ENCODE measurements at places on chromosomes 7 and 10. TPM values are rescaled to one million over a fixed set of nuclear protein-coding genes. Genes with fewer than 3 reads are reported as not detected.

The CC2D2B gene
- total RNA-seq: 0.14 TPM

The SFTPA1 gene
- total RNA-seq: not detected

The LRRTM3 gene
- not detected for total RNA-seq

The NAT16 gene
- not detected for total RNA-seq

The MOGAT3 gene
- not detected for total RNA-seq

The KAZALD1 gene
- total RNA-seq: 2.4 TPM

The GDF10 gene
- not detected for total RNA-seq

The CAMK1D gene
- 16.0 TPM for total RNA-seq

The SEC61A2 gene
- 7.8 TPM for total RNA-seq

The TPST1 gene
- total RNA-seq: 51.4 TPM

The SH2D4B gene
- total RNA-seq: under 0.01 TPM

The SPOCK2 gene
- total RNA-seq: 0.34 TPM

The FKBP6 gene
- total RNA-seq: not detected

The CFAP43 gene
- under 0.01 TPM for total RNA-seq

The CHN2 gene
- not detected for total RNA-seq

The ATOH7 gene
- not detected for total RNA-seq

The NEUROD6 gene
- not detected for total RNA-seq

The UCMA gene
- total RNA-seq: not detected

The ERCC6 gene
- total RNA-seq: 22.9 TPM

The MRC1 gene
- total RNA-seq: not detected

The DNAJC30 gene
- 1.6 TPM for total RNA-seq

The PKD1L1 gene
- under 0.01 TPM for total RNA-seq

The PTN gene
- total RNA-seq: 0.07 TPM

The EMX2 gene
- not detected for total RNA-seq

The OR6B1 gene
- not detected for total RNA-seq

The PRSS37 gene
- total RNA-seq: not detected

The PLEKHS1 gene
- not detected for total RNA-seq

The CCL24 gene
- not detected for total RNA-seq

The PYROXD2 gene
- total RNA-seq: 4.6 TPM

The OGDHL gene
- under 0.01 TPM for total RNA-seq

The OPN1SW gene
- not detected for total RNA-seq

The SEMA3E gene
- total RNA-seq: 0.57 TPM

The HACD1 gene
- total RNA-seq: 20.2 TPM

The REEP3 gene
- total RNA-seq: 78.9 TPM

The PDK4 gene
- total RNA-seq: under 0.01 TPM

The ING3 gene
- 15.7 TPM for total RNA-seq

The STRA8 gene
- not detected for total RNA-seq

The PLPP4 gene
- 0.34 TPM for total RNA-seq

The SLC13A1 gene
- not detected for total RNA-seq

The C10orf62 gene
- not detected for total RNA-seq

The TWIST1 gene
- not detected for total RNA-seq
